ENCODE measurements at places on chromosomes 11 and 22.

DNA sequence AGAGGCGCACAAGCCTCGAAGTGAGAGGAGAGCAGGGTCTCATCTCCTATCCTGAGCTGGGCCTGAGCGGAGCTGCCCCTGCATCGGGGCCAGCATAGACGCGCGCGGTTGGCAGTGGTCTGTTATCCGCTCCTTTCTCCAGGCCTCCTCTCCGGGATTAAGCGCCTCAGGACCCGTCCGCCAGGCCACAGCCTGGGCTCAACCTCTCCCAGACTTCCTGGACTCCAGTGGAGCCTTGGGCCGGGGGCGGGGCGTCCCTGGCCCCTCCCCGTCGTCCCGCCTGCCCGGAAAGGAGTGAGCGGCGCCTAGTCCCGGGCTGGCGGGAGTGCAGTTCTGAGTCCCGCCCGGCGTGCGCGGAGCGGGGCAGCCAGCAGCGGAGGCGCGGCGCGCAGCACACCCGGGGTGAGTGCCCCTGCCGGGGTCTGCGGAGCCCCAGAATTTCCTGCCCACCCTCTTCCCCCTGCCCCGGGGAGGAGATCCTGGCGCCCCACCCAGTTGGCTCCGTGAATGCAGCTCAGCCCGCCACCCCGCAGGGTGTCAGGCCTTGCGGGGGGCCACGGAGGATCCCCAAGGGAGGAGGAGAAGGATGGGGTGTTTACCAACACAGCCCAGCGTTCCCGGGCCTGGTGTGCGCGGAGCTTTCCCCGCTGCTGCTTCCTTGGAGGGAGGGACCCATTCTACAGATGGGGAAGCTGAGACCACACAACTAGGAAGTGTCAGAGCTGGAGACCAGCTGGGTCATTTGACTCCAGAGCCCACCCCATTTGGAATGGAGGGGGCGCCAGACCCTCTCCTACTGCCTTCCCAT lies at the start of gene TCIRG1:
TSS of gene TCIRG1 (plus strand) at position 308 of the 808 bp plus-strand sequence. CDS start 2,247 bp downstream, outside the sequence.
- DNase-seq, result peak; percentile 38

GRCh38 chr22:19527321-19527721 lies 3.1 kb upstream of the CLDN5 start:
- DNase-seq, result no peak

DNA sequence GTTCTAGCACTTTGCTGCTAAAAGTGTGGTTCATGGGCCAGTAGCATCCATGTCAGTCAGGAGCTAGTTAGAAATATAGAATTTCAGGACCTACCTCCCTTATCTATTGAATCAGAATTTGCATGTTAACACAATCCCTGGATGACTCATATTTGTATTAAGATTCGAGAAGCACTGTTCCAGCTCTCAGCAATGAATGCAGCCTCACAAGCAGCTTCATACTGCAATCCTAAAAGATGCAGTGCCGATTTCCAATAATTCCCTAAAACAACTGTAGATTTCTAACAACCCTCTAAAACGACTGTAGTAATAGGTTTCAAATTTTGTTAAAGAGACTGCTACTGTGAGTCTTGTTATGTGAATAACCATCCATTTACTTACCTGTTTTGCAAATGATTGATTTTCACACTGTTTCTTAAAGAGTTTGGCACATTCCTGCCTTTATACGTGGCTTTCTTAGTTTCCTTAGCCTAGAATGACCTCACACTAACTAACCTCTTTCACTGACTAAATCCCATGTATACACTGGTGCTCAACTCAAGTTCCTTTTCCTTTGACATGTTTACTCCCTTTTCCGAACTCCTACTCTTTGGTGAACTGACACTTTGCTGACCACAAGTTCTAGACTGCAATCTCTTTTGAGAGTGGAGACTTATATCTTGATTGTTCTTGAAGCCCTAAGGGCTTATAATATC lies 511.8 kb downstream of the METTL15 start:
- DNase-seq, result no peak

DNA sequence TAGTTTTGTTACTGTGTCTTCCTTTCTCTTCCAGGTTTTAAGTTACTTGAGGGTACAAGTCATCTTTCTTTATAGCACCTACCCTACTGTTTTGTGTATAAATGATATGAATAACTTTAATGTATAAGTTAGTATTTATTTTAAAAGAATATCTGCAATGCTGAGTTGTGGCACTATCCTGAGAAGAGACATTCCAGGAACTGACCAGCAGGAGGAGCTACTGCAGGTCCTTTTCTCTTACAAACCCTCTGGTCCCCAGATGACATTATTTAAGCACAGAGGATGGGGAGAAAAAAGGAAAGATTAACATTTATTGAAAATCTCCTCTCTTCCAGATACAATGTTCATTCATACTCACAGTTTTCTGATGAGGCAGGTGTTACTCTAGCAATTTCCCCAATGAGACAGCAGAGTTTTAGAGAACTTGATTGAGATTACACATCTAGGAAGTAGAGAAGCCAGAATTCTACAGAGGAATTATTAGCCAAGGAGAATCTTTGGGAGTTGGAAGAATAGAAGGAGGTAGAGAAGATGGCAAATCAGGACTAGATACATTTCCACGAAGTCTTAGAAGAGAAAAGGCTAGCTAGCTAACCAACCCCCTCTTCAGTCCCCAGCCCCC lies 541.2 kb upstream of the API5 start:
- DNase-seq, result no peak

DNA sequence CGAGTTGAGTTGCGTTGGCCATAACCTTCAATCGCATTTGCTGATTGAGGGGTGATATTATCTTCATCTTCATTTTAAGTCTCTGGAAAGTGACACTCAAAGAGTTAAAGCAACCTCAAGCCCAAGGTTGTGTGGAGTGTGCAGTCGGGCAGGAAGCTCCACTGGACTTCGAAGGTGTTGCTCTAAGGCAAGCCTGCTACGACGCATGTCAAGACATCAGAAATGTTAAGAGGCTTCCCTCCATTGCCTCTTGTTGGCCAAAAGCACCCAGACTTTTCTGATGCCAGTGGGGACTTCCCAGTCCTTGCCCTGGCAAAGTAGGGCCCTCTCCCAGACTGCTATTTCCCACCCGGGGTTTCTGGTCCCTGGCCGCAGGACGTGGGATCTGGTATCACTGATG lies 23.6 kb upstream of the SCGB1D1 start:
- DNase-seq, result no peak

GRCh38 chr11:26739366-26740073 lies 17.7 kb upstream of the SLC5A12 start:
- no peak for DNase-seq

DNA sequence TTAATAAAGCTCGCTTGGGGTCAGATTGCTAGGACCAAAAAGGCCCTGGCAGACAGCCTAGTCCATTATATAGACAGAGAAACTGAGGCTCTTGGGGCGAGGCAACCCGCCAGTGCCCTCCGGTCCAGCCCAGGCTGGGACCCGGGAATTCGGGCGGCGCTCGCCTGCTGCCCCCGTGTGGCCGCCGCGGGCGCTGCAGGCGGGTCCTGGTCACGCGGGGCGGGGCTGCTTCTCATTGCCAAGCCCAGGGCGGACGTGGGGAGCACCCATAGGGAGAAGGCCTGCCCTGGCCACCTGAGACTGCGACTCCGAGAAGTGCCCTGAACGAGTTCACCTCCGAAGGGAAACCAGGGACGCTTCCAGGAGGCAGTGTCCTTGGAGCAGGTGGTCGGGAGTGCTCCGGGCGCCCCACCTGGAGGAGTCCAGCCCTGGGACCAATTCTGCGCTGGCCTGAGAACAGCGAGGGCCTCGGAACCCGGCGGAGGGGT lies 36.0 kb upstream of the CSNK1E start:
- DNase-seq, result no peak

DNA sequence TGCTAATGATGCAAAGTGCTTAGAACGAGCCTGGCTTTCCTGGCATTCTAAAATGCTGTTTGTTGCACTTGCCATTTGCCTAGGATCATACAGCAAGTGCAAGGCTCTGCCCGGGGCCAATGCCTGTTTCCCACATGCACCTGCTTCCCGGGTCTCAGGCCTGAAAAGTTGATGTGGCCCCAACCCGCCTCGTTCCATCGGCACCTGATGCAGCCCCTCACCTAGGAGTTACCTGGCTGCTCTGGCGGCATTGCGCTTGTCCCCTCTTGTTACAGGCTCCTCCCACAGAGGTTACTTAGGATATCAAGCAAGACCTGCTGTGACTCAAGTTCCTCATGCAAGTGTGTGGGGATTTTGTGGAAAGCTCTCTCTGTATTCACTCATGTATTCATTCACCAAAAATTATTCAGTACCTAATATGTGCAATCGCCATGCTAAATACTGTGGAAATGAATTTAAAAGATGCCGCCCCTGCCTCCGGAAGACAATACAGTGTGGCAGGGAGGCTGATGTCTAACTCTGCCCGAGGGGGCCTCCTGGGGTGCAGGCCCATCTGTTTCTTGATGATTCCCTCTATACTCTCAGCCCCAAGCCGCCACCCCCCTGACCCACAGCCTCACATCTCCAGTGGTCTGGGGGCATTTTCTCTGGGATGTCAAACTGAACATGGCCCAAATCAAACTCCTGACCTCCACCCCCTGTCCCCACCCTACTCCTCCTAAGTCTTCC lies 184.5 kb downstream of the EFCAB6 start:
- DNase-seq, result no peak

GRCh38 chr22:47064016-47064415 lies 301.6 kb downstream of the TBC1D22A start:
- no peak for DNase-seq

GRCh38 chr11:35122308-35122707 lies 16.7 kb upstream of the CD44 start:
- DNase-seq, result no peak

GRCh38 chr22:22986640-22987039 lies 83.7 kb upstream of the GNAZ start:
- DNase-seq, result no peak

GRCh38 chr22:19058713-19059451 lies 63.3 kb downstream of the DGCR2 start:
- no peak for DNase-seq

GRCh38 chr22:32476281-32477195 lies 1.9 kb downstream of the FBXO7 start:
- DNase-seq, result no peak

GRCh38 chr11:79510960-79511359 lies 70.1 kb upstream of the TENM4 start:
- no peak for DNase-seq

DNA sequence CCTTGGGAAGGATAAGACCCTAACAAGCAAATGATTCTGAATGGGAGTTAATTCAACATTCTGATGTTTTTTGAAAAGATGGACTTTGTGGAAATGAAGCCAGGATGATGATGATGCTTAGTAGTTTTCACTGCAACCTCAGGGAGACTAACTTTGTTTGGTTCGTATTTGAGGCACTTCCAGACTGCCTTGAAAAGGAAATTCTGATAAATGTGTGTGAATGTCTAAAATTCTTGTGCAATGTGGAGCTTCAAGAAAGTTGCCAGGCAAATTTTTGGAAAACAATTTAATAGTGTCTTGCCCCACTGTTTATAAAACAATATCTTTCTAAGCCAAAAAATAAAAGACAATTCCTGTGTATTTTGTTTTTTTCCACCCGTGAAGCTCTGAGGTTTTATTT lies 11.2 kb upstream of the NAV2 start:
- no peak for DNase-seq

- DNase-seq, result no peak
Observed at GRCh38 chr11:107605061-107606006, 14.4 kb downstream of the ELMOD1 start.

DNA sequence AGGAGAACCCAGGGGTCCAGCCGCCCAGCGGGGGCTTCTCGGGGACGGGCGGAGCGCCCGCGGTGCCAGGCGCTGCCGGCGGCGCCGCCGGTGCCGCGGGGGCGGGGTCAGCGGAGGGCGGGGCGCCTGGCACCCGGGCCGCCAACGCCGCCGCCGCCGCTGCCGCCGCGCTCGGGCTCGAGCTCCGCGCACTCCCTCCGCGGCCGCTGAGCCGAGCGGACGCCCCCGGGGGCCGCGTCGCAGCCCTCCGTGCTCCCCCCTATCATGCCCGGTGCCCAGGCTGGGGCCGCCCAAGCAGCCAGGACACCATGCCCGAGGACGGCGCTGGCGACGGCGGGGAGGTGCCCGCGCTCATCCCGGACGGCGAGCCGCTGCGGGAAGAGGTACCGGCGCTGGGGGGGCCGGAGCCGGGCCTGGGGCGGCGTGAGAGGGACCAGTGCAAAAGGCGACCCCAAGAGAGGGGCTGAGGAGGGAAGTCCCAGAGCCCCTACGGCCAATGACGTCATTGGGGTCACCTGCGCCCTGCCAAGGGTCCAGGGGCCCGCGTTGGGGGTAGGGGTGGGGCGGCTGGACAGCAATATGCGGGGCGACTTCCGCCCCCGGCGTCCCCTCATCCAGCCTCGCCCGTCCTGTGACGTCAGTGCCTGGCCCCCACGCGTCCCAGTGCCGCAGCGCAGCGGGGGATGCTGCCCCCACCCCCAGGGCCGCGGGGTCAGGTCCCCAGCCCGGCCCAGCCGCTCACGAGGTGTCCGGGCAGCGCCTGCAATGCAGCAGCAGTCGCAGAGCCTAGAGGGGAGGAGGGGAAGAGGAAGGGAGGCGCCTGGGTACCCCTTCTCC lies at the start of gene TMEM151A:
TSS of gene TMEM151A (plus strand) at position 189 of the 837 bp plus-strand sequence. CDS start at position 309, 120 bp downstream.
- DNase-seq, result no peak
